NCI-H2081 treated with DMSO at 0.1 percent for 48 hours (cell line): ENCODE measurements at places on chromosomes 4 and X.

GRCh38 chr4:139963708-139964107 is 190.3 kb downstream of the MAML3 start:
- no peak for DNase-seq

DNA sequence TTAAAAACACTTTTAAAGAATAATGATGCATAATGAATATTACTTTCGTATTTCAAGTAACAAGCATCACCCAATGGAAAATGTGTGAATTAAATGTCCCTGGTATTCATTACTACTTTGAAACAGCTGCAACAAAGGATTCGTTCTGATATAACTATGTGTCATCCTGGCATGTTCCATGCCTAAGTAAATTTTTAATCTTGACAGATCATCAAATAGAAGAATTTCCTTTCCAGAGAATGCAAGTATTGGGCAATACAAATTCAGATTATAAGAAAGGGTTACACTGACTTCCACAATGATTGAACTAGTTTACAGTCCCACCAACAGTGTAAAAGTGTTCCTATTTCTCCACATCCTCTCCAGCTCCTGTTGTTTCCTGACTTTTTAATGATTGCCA is 105.3 kb downstream of the SPCS3 start:
- no peak for DNase-seq

GRCh38 chr4:99485212-99485611 is 25.6 kb upstream of the C4orf17 start:
- no peak for DNase-seq

GRCh38 chr4:121666091-121666679 is 30.6 kb downstream of the ANXA5 start:
- no peak for DNase-seq

DNA sequence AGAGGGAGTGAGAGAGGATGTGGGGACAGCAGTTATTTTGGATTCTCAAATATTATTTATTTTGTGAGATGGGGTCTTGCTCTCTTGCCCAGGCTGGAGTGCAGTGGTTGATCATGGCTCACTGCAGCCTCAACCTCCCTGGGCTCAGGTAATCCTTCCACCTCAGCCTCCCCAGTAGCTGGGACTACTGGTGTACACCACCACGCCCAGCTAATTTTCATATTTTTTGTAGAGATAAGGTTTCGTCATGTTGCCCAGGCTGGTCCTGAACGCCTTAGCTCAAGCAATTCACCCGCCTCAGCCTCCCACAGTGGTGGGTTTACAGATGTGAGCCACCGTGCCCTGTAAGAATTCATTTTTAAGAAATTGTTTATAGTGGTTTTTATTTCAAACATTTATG is 61.2 kb downstream of the FHDC1 start:
- DNase-seq, result no peak

DNA sequence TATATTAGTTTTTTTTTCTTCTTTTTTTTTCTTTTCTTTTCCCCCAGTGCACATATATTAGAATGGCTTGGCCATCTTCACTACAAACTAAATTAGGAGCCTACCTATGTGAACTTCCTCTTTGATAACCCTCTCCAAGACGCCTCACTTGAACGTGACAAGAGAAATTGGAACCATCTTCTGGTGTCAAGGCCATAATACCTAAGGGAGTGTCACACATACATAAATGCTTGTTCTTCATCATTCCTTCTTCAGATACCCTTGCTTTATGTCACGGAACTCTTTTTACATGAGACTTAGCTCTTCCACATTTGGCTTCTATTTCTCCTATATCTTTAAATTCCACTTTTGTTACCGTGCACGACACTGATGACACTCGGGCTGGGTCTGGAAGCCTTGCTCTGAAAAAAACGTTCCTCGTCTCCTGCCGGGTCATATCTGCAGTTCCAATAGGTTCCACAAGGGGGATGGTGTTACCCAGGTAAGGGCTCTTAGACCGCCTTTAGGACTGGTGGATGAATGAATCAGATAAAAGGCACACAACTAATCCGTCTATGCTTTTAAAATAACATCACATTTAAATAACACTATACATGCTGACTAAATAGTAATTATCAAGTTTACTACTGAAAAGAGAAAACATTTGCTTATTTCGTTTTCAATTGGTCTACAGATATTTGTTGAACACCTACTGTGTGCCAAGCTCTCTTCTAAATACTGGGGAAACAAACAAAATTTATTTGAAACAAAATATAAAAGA is 19.9 kb downstream of the DGAT2L6 start:
- no peak for DNase-seq

DNA sequence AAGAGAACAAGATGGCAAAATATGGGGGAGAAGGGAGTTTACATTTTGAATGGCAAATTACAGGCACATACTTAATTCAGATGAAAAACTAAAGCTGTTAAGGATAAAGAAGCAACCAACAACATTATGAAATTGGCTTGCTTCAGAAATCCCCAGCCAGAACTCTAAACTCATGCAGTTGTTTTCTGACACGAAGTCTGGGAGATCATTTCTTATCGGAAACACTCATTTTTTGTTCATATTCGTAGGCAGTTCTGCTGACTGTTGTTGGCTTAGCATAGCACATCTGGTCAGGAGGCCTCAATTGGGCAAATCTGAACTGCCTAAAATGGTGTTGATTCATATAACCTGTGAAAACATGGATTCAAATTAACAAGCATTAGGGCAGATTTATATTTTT is 33.0 kb upstream of the ARHGAP6 start:
- no peak for DNase-seq

GRCh38 chrX:118760025-118760424 is 32.6 kb downstream of the IL13RA1 start:
- no peak for DNase-seq

DNA sequence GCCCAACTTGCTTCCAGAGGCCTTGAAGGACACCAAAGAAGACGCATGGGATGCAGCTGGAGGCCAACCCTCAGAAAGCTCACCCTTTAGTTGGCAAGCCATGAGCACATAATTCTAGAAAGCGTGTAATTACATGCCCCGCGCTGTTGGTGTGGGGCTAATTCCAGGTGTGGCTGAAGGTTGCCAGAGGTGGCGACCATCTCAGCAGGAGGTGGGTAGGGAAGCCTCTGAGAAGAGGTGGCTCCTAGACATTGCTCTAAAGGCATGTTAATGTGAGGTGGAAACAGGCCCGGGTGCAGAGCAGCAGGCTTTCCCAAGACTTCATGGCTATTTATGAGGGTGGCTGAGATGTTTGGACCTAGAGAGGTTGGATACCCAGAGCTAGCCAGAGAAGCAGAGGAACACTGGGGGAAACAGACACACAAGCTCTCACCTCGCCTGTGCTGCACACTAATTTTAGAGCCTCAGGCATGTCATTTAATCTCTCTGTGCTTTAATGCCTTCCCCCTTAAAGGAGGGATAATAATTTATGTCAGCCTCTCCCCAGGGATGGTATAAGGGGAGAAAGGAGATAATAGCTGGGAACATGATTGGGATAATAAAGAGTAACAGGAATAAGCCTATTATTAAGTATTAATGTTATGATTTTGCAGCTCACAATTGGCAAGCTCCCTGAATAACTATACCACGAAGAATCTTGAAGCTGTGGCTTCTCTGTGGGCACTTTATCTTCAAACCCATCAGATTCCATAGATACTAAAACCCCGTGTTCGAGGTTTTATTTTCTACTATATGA is 60.0 kb upstream of the HELT start:
- DNase-seq, result no peak

GRCh38 chr4:150573534-150573933 is 8.4 kb upstream of the MAB21L2 start:
- DNase-seq, result no peak

- DNase-seq, result no peak
These were observed 58.2 kb downstream of the WWC2 start for GRCh38 chr4:183157215-183157614.

GRCh38 chr4:155745984-155746383 is 12.8 kb upstream of the GUCY1B1 start:
- DNase-seq, result no peak

- DNase-seq, result no peak
These were observed 213.3 kb downstream of the GBA3 start for GRCh38 chr4:22906045-22906444.

DNA sequence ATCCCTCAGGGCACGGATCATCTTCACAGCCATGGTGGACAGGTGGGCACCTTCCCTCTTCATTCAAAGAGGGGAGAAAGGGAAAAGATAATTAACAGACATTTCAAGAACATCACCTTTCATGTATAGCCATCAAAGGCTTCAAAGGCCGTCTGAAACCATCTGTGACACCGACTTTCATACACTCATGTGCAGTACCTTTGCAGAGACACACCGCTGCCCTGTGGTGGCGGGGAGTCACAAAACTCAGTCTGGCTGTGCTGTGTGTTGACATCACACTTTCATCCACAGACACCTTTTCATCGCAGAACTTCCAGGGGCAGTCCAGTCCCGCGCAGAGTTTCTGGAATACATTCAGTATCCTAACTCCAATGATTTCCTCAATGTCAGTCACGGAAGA is 47.6 kb upstream of the MTNR1A start:
- DNase-seq, result no peak

DNA sequence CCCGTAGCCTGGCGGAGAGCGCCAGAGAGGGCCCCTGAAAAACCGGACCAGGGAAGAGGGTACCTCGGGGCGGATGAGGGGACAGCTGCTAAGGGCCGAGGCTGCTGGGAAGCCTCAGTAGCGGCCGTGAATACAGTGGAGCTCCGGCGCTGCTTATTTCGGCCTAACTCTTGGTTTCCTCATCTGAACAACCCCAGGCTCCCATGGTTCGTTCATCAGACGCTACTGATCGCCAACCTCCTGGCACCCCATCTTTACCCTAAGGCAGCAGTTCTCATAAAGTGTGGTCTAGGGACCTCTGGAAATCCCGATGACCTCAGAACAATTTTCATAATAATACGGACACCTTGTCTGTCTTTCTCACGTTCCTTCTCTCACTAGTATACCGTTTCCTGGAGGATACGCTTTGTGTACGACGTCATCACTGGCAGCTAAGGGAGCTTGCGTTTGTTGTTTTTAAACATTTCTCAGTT is 645 bp upstream of the RAB28 start:
- no peak for DNase-seq

- DNase-seq, result no peak
These were observed 483.6 kb downstream of the GABRG1 start for GRCh38 chr4:45640281-45640680.

DNA sequence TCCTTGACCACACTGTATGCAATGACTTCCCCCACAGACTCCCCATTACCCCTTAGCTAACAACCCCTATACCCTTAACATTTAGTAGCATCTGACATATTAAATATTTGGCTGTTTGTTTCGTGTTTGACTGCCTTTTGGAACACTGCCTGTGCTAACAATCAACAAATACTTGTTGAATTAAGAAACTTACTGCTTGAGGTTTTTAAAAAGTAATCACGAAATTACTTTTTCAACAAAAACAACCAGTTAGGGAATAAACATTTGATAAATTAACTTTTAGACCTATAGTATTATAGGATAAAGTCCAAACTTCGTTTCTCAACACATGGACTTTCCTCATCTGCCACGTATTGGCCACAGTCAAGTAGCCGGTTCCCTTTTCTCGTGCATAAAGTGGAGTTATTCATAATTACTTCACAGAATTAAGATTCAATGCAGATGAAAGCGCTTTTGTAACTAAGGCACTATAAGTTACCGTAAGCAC is 555 bp upstream of the ELMOD2 start:
- DNase-seq, result no peak

DNA sequence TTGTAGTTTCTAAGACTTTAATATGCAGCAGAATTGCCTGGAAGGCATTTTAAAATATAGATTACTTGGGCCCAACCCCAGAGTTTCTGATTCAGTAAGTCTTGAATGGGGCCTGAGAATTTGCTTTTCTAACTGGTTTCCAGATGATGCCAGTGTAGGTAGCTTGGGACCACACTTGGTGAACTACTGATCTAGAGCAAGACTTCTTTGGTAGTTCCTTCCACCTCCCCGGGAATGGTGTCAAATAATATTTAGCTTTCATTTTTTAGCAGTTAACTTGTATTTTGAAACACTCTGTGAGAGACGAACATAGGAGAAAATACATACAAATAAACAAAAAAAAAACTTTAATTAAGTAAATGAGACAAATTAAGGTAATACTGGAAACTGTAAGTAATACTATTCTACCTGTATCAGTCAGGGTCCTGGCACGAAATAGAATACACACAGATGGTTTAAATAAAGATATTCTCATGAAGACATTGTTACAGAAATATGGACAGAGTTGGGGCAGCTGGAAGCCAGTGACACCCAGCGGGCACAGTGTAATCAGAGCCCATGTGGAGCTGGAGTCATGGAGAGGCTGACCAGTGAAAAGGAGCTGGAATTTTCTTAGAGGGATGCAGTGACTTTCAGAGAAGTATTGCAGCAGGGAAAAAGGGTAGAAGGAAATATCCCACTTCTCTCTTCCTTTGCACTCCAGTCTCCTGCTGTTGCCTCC is 905.7 kb downstream of the CCSER1 start:
- no peak for DNase-seq

- no peak for DNase-seq
These were observed 142.6 kb downstream of the PDHA2 start for GRCh38 chr4:95982516-95982915.

- DNase-seq, result no peak
These were observed 113.4 kb upstream of the FAM241A start for GRCh38 chr4:112031712-112032328.

- no peak for DNase-seq
These were observed 55.9 kb downstream of the FHDC1 start for GRCh38 chr4:152992027-152992426.

DNA sequence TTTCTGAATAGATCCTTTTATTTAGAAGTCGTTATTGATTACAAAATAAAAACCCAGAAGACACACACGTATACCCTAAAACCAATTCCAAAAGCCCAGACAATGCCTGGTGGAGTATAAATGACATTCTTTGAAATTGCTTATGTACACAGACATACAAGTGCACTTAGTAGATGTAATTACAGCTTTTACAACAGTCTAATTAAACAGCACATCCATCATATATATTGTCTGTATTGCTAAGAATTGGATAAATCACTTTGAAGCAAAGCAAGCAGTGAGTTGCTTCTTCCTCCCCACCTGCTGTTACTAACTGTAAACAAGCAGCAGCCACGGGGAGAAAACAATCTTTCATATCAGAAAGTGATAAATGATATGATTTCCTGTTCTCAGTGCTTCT is 645.7 kb downstream of the TLL1 start:
- DNase-seq, result peak; percentile 97

DNA sequence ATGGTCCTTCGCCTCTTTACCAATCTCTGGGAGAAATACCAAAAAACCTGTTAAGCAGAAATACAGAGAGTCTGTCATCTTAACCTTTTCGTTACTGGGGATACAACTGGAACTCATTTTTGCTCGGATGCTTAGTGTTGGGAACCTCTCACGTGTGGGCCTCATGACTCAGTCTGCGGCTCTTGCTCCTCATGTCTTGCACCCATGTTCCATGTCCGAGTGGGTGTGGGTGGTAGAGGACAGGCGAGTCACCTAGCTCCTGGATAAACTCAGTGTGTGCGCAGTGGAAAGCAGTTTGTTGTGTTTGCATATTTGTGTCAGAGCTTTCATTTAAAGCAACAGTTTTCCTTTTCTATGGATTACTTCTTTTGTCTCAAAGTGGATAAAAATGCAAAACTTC is 70.6 kb downstream of the TNIP2 start:
- DNase-seq, result no peak
